NCI-H524 treated with DMSO at 0.1 percent for 48 hours (cell line): ENCODE measurements at places on chromosomes 4 and X.

GRCh38 chrX:132369617-132370326, 119.1 kb downstream of the MBNL3 start:
- DNase-seq, result no peak

GRCh38 chr4:111812760-111813159, 332.5 kb upstream of the FAM241A start:
- DNase-seq, result no peak

- DNase-seq, result no peak
Measured at GRCh38 chrX:7420717-7421116, 272.8 kb upstream of the PUDP start.

DNA sequence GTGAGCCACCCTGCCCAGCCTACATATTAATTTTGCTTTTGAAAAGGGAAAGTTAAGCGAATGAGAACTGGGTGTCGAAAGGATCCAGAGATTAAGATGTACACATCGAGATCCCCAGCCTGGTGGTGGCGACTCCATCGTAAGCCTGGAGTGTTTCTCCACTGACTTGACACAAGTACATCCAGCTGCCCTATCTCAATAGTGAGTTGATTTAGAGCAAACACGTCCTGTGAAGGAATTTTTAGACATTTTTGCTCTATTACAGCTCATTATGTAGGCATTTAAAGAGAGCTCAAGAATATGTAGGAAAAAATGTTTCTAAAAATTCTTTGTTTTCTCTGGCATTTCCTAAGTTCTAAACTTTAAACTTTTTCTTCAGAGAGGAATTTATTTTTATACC, 11.7 kb upstream of the CLDN34 start:
- no peak for DNase-seq
